Fibroblast of upper back skin (primary cell): ENCODE measurements at places on chromosomes 5 and 9.

- DNase-seq = no peak
Measured at GRCh38 chr9:30075451-30076199, 2308.8 kb upstream of the ACO1 start.

DNA sequence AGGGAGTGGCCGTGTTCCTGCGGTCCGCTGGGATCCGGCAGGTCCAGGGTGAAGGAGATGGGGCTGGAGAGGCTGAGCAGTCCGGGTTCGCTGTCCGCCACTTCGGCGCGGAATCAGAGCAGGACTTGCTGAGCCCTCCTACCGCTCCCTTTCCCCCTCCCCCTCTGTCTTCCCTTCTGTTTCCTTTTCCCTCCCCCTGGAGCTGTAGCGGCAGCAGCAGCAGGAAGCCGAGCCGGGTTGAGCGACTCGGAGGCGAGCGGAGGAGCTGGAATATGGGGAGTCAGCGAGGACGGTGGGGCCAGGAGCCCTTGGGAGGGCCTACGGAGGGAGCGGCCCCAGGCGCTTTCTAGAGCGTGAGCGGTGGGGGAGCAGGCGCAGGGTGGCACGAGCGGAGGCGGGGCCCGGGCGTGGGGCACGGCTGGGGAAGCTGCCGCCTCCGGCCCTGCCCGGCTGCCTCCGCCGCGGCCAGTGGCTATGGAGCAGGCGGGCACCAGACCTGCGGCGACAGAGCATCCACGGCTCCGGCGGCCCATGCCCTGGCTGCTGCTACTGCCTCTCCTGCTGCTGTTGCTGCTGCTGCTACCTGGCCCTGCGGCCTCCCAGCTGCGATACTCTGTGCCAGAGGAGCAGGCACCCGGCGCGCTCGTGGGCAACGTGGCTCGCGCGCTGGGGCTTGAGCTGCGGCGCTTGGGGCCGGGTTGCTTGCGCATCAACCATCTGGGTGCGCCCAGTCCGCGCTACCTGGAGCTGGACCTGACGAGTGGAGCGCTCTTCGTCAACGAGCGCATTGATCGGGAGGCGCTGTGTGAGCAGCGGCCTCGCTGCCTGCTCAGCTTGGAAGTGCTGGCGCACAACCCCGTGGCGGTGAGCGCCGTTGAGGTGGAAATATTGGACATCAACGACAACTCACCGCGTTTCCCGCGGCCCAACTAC is at the start of gene PCDHAC2:
PCDHAC2 (plus strand) TSS at position 184 of the 933 bp plus-strand sequence; CDS start at position 475, 291 bp downstream.
- DNase-seq = peak; percentile 32

- DNase-seq = no peak
Measured at GRCh38 chr9:107699231-107699630, 209.7 kb upstream of the KLF4 start.

DNA sequence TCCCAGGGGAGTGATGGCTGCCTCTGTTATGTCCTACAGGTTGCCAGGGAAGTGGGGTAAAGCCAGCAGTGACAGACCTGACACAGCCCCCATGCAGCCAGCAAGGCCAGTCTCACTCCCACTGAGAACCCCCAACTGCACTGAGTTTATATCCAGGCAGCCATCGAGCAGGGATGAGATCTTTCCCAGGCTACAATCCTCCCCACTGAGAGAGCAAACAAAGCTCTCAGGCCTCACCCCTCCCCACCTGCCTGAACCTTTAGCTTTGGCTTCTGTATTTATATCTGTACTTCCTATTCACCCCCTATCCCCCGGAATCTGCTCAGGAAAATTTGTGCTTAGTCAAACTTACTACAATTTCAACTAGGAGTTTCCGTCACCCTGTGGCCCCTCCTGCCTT is 284.1 kb downstream of the FAM170A start:
- no peak for DNase-seq

DNA sequence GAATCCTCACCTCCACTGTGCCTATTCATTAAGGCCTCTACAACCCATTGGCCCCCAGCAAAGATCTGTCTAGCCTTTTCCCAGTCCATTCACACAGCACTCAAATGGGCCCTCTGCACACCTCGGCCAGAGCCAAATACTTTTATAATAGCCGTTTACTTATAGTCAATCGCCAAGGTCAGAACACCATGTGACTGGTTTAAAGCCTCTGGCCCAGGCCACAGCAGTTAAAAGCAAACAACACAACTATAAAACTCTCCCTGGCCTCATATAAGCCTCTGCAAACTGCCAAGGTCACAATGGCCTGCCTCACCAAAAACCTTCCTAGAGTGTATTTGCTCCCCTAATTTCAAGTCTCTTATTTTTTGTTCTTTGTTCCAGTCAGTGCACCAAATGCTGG is 562.6 kb downstream of the CAAP1 start:
- no peak for DNase-seq

GRCh38 chr5:116666901-116667300 is 92.3 kb upstream of the SEMA6A start:
- DNase-seq = no peak

DNA sequence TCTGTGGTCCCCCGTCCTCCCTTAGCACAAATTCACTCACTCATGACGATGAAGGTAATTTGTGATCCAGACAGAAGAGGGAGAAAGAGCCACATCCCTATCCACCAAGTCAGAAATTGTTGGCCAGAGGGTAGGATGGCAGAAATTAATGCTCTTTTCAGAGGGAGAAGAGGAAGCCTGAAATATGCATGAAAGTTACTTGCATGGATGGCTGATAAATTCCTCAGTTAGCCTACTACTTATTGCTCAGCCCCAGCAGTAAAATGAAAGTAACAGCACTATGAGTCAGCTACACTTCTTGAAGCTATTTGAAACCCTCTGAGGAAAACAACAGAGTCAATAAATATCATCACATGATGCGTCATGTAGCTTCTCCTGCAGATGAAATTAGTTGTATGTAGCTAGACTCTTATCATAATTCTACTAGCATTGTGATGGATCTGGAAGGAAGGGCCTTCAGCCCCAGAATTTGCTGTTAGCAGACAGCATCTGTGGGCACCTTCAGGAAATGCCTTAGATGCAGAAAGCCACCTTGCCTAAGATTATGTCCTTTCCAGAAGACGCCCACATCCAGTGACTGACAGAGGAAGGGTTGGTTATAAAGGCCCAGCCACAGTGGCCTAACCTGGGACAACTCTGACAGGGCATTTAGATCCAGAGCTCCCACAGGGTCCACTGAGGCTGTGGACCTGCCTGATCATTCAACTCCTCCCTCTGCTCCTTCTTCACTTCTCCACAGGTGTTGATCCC is 81.2 kb upstream of the CCDC112 start:
- peak; percentile 91 for DNase-seq

GRCh38 chr5:1262381-1262780 is 32.5 kb downstream of the TERT start:
- no peak for DNase-seq

GRCh38 chr9:130459151-130459550 is 14.4 kb downstream of the ASS1 start:
- DNase-seq = no peak

GRCh38 chr9:130854092-130854491 is 19.0 kb downstream of the ABL1 start:
- no peak for DNase-seq

GRCh38 chr9:982394-983230 is 6.2 kb downstream of the DMRT3 start:
- DNase-seq = no peak

GRCh38 chr9:120344230-120344629 is 235.7 kb downstream of the CDK5RAP2 start:
- peak; percentile 93 for DNase-seq

GRCh38 chr9:104879555-104880309 is 48.2 kb downstream of the ABCA1 start:
- peak; percentile 58 for DNase-seq

GRCh38 chr5:171571663-171572062 is 152.2 kb downstream of the FGF18 start:
- DNase-seq = peak; percentile 62

DNA sequence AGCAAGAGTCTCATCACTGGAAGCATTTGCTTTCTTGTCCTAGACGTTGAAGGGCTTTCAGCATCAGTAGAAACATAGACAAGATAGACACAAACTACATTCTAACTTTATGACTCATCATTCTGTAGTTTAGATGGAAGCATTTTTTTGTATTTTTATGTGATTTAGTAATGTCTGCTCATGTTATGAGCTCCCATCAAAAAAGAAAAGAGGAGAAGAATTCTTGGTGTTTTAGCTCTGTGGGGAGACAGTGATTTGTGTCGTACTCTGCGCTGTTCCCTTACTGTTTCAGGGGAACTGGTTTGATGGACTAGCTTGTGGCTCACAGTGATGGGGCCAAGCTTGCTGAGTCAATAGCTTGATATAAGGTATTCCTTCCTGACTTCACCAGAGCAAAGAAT is 159.2 kb upstream of the WWC1 start:
- peak; percentile 90 for DNase-seq

- DNase-seq = no peak
Measured at GRCh38 chr5:176743136-176743861, 67.1 kb upstream of the UNC5A start.

- peak; percentile 82 for DNase-seq
Measured at GRCh38 chr5:131242728-131243255, 21.1 kb upstream of the CDC42SE2 start.

DNA sequence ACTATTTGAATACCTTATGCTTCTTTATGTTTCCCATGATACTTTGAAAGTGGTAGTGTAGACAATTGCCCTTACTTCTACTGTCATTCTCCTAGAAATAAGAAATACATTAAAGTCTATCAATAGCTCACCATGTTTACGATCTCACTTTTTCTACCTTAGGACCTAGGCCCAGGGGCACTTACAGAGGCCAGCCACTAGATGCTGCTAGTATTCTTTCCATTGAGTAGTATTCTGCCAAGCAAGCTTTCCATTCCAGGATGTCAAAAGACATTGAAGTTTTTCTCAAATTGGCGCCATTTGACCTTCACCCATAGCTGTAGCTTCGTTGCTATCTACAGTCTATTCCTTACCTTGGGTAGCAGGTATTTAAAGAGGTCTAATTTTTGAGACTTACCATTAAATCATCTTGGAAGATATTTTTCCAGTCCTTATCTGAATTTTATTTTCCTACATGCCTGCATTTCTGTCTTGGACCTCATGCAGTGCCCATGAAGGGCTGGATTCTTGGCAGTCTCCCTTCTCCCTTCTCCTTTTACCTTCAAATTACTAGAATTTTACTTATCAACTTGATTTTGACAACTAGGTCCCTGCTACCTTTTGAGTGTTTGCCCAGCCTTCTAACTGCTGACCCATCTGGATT is 246.0 kb upstream of the NUDT12 start:
- DNase-seq = peak; percentile 70

GRCh38 chr5:143262393-143263174 is 140.9 kb downstream of the NR3C1 start:
- peak; percentile 91 for DNase-seq

DNA sequence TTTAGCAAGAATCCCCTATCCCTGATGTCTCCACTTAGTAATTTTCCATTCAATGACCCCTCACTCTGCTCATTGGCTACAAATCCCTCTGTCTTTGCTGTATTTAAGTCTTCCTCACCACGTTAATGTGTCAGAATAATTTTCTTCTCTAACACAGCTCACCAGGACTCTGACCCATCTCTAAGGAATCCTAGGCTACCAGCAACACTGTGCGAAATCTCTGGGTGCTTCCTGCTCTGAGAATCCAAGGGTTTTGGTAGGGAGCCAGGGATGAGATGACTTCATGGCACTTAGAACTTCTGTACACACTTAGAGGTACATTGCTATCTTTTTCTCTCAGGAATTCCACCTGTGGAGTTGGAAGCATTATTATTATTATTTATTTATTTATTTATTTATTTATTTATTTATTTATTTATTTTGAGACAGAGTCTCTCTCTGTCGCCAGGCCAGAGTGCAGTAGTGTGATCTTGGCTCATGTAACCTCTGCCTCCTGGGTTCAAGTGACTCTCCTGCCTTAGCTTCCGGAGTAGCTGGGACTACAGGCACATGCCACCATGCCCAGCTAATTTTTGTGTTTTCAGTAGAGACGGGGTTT is 53.5 kb downstream of the FOXI1 start:
- peak; percentile 88 for DNase-seq

- DNase-seq = no peak
Measured at GRCh38 chr5:17312358-17312757, 94.9 kb downstream of the BASP1 start.

DNA sequence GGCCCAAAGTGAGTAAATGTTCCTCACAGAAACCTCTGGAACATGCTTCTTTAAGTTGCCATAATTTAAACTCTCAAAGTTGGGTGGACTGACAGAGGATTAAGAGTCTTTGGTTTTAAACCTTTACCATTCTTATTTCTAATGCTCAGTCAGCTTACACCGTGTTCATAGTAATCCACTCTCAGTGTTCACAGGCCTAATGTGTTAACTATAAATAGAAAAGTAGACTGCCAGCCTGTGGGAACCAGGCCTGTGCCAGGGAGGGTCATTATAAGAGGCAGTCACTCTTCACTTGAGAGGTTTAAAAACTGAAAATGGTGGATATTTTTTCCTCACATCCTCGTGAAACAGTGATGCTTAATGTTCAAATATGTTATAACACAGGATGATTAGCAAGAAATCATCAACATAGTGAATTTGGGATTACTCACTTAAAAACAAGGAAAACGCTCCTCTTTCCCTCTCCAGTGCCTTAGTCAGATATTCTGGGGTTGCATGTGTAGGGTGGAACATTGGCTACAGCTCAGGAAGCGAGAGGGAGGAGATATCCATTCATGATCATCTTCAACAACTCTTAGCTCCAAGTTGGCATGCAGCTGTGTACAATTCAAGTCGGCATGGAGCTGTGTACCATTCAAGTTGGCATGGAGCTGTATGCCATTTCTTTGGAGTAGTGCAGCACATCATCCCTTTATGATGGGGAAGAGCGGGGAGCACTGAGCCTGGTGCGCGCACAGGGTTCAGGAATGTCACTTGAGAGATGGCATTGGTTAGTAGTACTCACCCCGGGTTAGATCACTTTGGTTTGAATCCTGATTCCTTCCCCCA is 65.8 kb downstream of the KIAA1958 start:
- DNase-seq = no peak

GRCh38 chr5:133953568-133954145 is 14.8 kb downstream of the C5orf15 start:
- DNase-seq = no peak

- peak; percentile 24 for DNase-seq
Measured at GRCh38 chr5:141518618-141519015, 29.7 kb downstream of the PCDHGC5 start.

DNA sequence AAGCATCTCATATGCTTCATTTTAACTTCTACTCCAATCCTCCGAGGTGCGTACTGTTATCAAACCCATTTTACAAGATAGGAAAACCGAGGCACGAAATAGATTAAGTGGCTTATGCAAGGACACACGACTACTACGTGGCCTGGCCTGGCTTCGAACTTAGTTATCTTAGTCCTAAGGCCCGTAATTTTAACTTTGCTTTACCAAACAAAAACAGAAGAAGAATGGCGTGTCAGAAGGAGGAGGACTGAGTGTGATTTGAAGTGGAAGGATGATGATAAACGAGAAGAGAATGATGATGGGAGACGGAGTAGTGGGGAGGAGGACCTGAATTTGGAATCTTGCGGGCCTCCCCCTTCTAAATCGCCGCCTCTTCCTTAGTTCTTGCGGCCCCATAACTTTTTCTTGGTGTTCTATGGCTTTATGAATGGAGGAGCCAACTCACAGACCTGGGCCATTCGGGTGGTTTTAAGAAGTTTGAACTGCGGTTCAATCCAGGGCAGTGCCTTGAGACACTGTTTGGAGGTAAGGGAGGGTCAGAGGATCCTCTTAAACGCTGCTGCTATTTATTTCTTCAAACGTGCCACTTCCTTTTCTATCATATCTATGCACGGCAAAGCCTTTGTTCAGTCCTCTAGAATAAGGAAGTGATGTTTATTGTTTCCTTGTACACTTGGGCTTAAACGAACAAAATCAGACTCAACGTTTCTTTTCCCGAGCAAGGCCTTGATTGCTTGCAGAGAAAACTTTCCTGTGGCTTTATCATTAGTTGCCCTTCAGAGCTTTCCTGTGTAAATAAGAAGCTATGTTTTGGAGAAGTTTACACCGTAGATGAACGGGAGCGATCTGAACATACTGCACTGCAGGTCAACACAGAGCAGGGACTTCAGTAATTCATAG is 795 bp downstream of the CNOT8 start:
- no peak for DNase-seq
